ENCODE measurements at places on chromosomes 16 and 17.
A peak's percentile ranks its signal among the peaks of the same experiment; 100 is the strongest.

GRCh38 chr16:72500545-72500944 lies 328.6 kb upstream of the PMFBP1 start:
- DNase-seq = no peak

DNA sequence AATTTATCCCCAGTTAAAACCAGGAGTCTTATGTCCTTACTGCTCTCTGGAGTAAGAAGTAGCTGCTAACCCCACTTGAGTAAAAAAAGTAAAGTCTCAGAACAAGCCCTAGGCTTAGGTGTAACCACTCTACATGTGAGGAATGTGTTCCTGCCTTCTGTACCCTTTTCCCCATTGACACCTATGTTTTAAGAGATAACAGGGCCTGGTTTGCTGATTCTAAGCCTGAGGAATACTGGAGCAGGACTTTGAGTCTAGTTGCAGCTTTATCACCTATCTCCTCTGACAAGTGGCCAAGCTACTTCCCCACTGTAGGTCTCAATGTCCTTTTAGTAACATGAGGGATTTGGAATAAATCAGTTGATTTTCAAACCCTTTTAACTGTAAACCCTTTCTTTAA lies 40.2 kb downstream of the REXO5 start:
- DNase-seq = no peak

- no peak for DNase-seq
Measured at GRCh38 chr17:71527311-71527710, 593.5 kb upstream of the SOX9 start.

DNA sequence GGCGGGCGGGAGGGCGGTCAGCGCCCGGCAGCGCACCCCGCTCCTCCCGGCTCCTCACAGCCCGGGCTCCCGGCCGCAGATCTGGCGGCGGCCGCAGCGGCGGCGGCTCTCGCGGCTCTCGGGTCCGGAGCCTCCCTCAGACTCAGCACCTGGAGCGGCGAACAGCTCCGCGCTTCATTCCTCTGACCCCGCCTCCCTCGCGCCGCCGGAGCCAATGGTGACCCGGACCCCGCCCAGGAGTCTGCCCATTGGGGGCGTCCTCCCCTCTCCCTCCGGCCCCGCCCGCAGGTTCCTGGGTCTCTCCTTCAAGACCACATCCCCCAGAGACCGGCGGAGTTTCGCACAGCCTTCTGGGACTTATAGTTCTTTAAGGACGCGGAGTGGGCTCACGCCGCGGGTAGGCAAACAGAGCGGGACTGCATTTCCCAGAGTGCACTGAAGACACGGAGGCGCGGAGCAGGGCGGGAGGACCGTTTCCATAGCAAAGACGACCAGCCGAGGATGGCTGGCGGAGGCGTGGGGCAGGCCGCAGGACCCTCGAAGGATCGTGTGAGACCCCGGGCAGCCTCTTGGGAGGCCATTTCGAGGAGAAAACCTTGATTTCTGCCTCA lies at the start of gene SMPD3:
TSS of gene SMPD3 (minus strand) at position 149 of the 611 bp plus-strand sequence. CDS start 76,327 bp downstream, outside the sequence.
- peak; percentile 100 for DNase-seq

DNA sequence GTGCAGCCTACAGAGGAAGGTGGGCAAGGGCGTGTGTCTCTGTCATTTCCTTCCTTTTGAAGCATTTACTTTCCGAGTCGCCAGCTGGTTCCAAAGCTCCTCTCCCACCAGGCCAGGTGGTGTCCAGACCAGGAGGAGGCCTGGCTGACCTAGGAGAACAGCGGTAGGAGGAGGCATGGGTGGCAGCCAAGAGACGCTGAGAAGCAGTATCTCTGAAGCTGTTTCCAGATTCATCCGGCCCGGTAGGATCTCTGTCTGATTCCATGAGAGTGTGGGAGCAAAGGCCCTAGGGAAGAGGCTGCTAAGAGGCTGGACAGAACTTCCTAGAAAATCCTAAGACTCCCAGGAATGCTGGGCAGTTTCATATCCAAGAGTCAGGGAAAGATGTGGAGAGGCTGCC lies 20.3 kb downstream of the MEOX1 start:
- DNase-seq = no peak
